Natural killer cell (primary cell): ENCODE measurements at places on chromosomes 4 and X.

DNA sequence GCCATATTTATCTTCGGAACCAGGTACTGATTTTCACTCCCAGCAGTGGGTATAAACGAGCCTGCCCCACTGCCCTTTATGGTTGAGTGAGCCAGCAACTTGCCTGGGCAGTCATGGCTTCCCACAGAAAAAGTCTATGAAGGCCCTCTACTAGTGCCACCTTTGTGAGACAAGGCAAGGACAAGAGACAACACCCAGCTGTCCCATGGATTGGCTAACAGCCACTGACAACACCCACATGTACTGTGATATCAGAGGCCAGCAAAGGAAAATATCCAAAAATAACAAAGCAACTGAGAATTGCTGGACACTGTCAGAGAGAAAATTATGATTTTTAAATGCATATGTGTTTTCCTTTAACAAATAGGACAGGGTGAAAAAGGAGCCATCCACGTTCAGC is 248.4 kb upstream of the TTC29 start:
- DNase-seq, result no peak

DNA sequence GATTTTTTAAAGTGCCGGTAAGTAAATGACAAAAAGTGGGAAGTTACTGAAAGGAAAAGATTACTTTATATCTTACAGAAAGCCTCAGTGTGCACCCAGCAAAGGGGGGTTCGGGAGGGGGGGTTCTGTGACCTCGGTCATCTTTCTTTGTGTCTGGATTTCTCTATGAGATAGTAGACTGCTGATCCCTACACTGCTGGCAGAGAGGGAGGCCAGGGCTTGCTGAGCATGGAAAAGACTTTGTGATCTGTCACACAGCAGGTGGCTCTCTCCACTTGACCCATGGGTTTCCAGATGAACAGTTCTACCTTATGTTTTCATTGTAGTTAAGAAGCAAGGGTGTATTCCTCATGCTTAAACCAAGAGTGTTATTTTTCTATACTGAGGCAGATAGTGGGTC is 475.6 kb downstream of the PCDH10 start:
- DNase-seq, result no peak

DNA sequence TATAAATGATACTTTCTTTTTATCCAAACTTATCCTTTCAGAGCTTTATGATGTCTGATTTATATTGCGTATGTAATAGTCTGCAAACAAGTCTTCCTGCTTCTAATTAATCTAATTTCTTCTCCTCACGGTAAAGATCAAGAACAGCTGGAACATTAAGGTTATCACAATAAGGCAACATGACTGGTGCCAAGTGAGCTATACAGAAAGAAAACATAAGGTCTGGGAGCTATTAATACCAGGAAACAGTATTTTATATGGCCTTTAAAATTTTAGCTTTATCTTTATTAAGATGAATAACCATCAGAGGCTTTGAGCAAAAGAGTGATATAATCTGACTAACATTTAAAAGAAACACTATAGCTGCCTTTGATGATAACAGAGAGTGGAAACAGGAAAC is 28.7 kb upstream of the CABS1 start:
- no peak for DNase-seq

- no peak for DNase-seq
These were observed 405.2 kb downstream of the FAT4 start for GRCh38 chr4:125719987-125720386.

GRCh38 chr4:163527172-163527571 is 32.7 kb downstream of the TMA16 start:
- no peak for DNase-seq

DNA sequence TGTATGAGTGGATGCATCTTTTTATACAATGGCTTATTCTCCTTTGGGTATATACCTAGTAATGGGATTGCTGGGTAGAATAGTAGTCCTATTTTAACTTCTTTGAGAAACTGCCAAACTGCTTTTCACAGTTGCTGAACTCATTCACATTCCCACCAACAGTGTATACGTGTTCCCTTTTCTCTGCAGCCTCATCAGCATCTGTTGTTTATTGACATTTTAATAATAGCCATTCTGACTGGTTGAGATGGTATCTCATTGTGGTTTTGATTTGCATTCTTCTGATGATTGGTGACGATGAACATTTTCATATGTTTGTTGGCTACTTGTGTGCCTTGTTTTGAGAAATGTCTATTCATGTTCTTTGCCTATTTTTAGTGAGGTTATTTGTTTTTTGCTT is 687.0 kb upstream of the EPHA5 start:
- no peak for DNase-seq

DNA sequence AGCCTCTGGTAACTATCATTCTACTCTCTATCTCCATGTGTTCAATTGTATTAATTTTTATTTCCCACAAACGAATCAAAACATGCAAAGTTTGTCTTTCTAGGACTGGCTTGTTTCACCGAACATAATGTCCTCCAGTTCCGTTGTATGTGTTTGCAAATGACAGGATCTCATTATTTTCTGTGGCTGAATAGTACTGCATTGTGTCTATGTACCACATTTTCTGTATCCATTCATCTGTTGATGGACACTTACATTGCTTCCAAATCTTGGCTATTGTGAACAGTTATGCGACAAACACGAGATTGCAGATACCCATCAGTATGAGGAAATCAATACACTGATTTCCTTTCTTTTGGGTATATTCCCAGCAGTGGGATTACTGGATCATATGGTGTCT is 8.4 kb upstream of the LDOC1 start:
- no peak for DNase-seq

- no peak for DNase-seq
These were observed 7.8 kb upstream of the HERC3 start for GRCh38 chr4:88584471-88584900.

- DNase-seq, result no peak
These were observed 37.3 kb upstream of the GK2 start for GRCh38 chr4:79445371-79445781.

- DNase-seq, result no peak
These were observed 43.6 kb downstream of the TSC22D3 start for GRCh38 chrX:107731831-107732502.

- no peak for DNase-seq
These were observed 102.5 kb downstream of the TSPAN5 start for GRCh38 chr4:98555798-98556445.

DNA sequence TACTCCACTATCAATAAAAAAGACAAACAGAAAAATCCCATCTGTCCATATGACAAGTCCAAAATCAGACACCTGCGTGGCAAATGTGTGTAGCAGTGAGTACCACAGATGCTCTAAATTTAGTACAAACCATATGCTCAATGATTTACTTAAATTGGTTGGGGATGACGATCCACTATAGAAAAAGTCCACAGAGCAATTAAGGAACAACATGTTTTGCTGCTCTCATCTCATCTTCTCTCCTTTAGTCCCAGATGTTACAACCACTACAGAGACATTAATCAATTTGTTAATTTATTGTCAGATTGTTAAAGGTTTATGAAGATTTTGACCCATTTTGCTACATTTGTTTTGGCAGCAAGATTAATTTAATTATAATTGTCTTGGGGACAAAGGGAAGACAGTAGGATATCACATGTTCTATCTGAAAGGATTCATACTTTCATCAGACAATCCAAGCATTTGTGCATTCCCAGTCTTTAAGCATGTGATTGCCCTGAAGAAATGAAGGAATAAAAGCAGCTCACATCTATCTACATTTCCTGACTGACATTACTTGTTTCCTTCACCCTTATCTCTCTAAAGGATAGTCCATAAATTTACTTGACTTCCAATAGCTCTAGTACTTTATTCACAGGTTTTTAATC is 2268.1 kb downstream of the PCDH7 start:
- no peak for DNase-seq

- no peak for DNase-seq
These were observed 786.1 kb upstream of the AADAT start for GRCh38 chr4:170875868-170876267.

DNA sequence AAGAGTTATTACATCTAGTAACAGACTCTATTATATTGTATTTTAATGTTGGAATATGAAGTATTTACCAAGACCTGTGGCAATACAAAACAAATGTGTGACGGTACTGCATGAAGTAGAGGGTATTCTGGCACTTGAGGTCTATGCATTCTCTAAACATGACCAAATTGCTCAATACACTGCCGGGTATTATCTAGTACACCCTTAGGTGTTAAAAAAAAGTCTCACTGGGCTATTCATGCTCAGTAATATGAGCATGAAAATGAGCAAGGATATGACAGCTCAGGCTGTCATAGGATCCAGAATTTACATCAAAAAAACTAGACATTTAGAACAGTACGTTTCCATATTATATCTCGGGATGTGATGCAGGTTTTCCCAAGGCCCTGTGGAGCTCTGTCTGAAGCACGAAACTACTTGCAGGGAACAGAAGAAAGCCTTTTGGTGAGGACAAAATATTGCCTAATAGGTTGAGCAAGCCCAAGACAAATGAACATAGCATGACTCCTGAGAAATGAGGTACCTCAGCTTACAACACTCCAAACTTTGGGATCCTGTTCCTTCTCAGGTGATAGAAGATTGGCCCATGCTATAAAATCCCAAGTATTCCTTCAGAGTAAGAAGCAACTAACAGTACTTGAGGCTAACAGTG is 74.1 kb upstream of the MAOA start:
- DNase-seq, result no peak

GRCh38 chr4:786074-786741 is 39.7 kb downstream of the CPLX1 start:
- no peak for DNase-seq

GRCh38 chrX:134480061-134480460 is 20.1 kb downstream of the HPRT1 start:
- DNase-seq, result no peak
